ENCODE measurements at places on chromosomes 3 and 15.

DNA sequence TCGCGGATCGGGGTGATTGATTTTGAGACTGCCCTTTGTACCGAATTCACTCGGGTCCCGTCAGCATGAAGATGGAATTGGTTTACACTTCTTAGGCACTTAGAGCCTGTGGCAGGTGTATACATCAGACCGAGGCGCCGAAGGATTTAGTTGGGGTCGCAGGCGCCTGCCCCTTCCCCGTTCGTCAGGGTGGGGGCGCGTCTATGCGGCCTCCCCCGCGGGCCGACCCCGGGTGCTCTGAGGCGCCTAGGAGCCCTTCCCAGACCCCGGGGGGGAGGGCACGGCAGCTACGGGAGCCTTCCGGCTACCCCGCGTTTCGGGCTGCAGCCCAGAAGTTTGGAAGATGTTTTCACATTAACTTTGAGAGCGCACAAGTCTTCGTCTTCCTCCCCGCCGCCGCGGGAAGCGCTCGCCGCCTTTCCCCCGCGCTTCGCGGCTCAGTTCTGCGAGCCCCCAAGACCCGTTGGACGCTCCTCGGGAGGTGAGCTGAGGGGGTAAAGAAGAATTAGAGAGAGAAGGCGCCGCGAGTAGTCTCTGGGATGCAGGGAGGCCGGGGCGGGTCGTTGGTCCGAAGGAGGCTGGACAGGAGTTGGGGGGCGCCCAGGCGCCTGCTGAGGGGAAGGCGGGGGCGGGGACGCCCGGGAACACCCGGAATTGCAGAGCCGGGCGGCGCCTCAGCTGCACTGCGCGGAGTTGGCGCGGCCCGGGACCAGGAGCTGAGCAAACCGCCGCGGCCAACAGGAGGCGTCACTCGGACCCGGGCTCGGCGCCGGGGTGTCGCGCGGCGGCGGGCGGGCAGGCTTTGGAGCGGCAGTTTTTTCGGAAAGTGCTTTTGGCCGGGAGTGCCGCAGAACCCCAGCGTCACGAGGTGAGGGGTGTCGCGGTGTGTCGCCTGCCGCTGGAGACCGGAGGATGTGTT, 780 bp downstream of the TIPARP start:
- DNase-seq: peak; percentile 61

- no peak for DNase-seq
These were observed 4.9 kb downstream of the TMED3 start for GRCh38 chr15:79315623-79316328.

- DNase-seq: no peak
These were observed 40.3 kb upstream of the NDUFB4 start for GRCh38 chr3:120555657-120556509.

- DNase-seq: no peak
These were observed 63.8 kb downstream of the PEX5L start for GRCh38 chr3:179972881-179973423.

DNA sequence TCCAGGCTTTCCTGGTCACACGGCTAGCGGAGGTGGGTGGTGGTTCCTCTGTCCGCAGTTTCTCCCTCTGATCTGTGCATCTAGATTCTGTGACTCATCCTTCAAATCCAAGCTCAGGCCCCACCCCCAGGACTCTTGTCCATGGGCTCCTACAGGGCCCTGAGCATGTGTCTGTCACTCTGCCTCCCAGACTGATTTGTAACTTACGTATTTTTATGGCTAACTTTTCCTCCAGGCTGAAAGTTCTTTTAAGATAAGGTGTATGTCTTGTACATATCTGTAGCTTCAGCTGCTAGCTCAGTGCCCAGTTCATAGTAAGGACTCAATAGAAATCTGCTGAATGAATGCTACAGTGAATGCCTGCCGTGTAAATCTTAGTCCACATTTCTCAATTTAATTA, 8.0 kb downstream of the ESYT3 start:
- no peak for DNase-seq

GRCh38 chr3:49940667-49941249, 808 bp downstream of the RBM6 start:
- no peak for DNase-seq

DNA sequence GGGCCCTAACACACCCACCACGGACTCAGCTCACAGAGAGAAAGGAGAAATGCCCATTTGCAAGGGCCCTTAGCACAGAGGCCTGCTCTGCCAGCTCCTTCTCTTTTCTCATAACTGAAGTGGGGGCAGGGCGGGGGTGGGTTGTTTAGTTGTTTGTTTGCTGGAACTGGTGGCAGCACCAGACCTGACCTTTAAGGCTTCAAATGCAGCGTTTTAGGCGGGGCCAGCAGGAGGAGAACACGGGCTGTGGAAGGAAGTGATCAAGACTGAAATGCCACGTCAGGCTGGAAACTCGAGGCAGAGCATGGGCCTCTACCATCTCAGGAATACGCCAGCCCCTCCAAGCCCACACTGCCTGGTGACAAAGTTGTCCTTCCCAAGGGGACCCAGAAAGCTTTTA, 9.3 kb downstream of the CACNA2D2 start:
- no peak for DNase-seq

DNA sequence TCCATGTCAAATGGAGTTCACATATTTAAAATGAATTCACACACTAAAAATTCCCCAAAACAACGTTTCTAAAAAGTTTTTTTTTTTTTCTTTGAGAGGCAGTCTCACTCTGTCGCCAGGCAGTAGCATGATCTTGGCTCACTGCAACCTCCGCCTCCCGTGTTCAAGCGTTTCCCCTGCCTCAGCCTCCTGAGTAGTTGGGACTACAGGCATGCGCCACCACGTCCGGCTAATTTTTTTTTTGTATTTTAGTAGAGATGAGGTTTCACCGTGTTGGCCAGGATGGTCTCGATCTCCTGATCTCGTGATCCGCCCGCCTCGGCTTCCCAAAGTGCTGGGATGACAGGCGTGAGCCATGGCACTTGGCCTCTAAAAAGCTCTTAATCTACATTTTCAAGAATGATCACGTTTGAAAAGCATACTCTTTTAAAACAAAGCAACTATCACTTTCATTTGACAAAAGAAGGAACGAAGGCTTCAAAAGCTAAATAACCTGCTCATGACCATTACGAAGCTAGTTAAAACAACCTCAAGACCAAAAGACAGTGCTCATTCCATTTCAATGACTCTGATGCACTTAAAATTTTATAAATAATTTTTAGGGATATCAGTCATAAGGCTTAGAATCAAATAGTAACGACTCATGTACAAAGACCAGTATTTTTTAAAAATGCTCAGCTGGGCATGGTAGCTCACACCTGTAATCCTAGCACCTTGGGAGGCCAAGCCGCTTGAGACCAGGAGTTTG, 5.5 kb downstream of the UBE3A start:
- DNase-seq: no peak

DNA sequence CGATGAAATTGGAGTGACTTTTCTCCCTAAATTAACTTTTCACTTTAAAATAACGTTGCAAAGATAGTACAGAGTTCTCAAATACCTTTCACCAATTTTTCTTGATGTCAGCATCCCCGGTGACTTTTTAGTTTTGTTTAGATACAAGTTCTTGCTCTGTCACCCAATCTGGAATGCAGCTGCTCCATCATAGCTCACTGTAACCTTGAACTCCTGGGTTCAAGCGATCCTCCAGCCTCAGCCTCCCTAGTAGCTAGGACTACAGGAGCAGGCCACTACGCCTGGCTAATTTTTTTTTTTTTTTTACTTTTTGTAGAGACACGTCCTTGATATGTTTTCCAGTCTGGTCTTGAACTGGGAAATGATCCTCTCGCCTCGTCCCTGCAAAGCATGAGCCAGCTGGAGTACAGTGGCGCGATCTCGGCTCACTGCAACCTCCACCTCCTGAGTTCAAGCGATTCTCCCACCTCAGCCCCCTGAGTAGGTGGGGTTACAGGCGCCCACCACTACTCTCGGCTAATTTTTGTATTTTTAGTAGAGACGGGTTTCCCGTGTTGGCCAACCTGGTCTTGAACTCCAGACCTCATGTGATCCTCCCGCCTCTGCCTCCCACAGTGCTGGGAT, 747 bp downstream of the NSUN3 start:
- no peak for DNase-seq

DNA sequence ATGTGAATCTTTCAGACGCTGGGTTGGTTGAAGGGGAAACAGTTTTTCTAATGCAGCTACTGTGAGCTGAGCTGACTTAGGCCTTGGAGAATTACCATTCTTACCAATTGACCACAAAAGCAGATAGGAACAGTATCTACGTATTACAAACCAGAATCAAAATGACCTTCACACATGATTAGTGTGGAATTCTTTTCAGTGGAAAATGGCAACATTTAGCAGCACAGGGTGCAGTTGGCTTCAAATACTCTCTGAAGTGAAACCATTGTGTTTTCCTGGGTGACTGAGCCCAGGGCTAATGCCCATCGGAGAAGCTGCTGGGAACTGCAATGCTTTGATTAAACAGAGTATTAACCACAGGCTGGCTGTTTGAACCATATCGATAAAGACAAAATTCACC, 40.2 kb upstream of the GOLGA8J start:
- no peak for DNase-seq

DNA sequence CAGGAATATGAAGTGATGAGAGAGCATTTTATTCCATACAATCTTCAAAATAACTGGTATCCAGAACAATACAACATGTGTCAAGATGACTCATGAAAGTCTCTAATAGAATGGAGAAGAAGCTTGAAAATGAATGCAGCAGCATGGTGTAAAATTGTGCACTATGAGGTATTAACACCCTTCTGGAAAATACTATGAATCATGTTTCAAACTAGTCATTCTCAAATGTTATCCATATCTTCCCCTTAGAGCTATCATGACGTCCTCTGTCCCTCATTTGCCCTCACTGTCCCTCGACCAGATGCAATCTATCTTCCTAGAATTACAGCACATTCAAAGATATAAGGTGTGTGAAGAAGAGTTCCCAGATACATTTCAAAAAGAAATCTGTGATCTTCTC, 198.2 kb downstream of the NECTIN3 start:
- no peak for DNase-seq

- DNase-seq: no peak
These were observed 24.9 kb downstream of the MYL3 start for GRCh38 chr3:46838301-46838700.

- no peak for DNase-seq
These were observed 41.0 kb upstream of the TCF12 start for GRCh38 chr15:56877255-56877970.

GRCh38 chr3:125077864-125078263, 22.1 kb upstream of the HEG1 start:
- no peak for DNase-seq

GRCh38 chr3:107982165-107982564, 108.7 kb downstream of the CD47 start:
- DNase-seq: no peak

DNA sequence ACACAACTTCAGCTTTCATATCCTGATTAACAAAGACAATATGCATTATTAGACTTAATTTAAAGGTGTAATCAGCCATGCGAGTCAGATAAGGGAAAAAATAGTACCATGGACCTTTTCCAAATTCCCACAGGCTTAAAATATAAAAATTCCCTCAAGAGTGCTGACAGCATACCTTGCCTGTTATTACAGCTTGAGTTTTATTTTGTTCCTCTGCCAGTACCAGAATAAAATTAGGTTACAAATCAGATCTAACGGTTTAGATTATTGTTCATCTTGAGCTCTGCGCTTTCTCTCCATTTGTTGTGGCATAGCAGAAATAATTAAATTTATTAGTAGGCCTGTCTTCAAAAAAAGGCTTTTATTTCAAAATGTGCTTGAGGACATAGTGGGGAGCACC, 250.3 kb downstream of the PTPRG start:
- DNase-seq: no peak

DNA sequence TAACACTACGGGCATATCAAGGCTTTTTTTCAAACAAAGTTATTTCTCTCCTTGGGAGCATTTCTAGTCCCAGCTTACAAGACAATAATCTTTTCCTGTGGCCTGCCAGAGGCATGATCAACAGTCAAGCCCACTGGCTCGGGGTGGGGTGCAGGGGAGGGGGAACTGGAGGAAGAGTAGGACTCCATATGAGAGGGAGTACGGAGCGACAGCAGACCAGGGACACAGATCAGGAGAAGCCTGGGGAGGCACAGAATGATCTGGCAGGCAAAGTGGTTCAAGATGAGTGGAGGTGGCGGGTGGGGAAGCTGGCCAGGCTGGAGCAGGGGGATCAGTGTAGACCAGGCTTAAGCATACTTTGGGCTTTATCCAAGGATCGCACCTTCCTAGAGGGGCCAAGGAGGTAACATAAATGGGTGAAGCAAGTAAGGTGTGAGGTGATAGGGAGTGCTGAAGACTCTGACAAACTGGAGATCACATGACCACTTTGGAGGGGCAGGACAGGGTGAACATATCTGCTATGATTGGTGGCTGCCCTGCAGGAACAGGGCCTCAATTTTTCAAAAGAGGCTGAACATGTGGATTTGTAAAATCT, 37.4 kb downstream of the KLF15 start:
- no peak for DNase-seq

- no peak for DNase-seq
These were observed 605.8 kb upstream of the DPPA4 start for GRCh38 chr3:109943181-109943580.

DNA sequence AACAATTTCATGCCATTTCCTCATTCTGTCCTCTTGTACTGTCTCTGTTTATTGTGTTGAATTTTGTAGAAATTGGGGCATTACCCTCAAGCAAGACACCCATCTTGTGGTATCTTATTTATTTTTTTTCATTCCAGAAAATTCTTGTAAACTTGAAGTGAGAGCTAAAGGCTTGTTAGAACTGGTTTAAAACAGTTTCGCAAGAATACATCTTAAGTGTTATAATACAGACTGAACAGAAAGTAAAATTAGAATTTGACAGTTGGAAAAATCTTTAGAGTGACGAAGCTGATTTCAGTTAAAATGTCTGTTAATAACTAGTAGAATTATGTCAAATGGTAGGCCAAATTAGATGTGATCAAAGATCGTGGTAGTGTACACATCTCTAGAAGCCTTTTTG, 26.9 kb downstream of the RNF13 start:
- DNase-seq: no peak

DNA sequence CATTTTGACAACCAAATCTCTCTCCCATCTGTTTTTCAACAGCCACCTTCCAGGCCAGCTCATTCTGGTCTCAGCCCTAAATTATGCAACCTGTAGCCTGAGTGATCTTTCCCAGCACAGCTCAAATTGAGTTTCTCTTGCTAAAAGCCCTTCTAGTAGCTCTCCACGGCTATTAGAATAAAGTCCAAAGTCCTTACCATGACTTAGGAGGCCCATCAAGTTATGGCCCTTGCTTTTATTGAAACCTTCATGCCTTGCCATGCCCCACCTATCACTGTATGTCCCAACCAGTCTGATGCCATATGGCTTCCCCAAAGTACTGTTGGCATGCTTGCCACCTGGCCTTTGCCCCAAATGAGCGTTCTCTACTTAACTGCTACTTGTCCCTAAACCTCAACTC, 303.5 kb upstream of the GADL1 start:
- no peak for DNase-seq

GRCh38 chr3:15329046-15330005, 3.1 kb downstream of the SH3BP5 start:
- DNase-seq: no peak

All from activated naive CD8-positive, alpha-beta T cell treated with anti-CD3 and anti-CD28 coated beads, Interleukin-2, amount 50 U/mL, for 24 hours (primary cell).